Astrocyte of the hippocampus (primary cell): ENCODE measurements at places on chromosomes 1 and 21.

DNA sequence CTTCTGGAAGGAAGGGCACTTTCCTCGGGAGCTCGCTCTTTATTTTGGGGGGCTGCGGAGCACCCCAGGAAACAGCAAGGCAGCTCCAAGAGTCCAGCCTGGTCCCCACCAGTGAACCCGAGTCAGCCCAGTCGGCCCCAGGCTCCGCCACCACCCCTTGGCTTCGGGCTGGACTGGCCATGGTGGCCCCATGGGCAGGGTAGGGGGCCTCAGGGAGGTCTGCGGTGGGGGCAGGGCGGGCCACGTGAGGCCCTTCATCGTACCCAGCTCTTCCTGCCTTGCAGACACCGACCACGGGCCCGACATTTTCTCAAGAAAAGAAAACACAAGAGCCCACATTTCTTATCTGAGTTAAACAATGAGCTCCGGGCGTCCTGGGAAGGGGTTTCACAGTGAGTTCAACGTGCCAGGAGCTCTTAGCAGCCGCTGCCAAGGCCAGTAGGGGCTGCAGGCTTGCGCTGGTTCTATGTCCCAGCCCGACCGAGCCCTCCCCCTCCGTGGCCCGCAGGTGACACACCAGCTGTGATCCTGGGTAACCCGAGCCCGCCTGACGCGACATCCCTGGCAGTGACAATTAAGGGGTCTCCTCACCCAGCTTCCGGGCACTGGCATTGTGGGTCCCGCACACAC is 66.2 kb downstream of the PRDM16 start:
- peak; percentile 56 for DNase-seq

- DNase-seq = no peak
Measured at GRCh38 chr1:232995189-232995588, 44.8 kb downstream of the NTPCR start.

DNA sequence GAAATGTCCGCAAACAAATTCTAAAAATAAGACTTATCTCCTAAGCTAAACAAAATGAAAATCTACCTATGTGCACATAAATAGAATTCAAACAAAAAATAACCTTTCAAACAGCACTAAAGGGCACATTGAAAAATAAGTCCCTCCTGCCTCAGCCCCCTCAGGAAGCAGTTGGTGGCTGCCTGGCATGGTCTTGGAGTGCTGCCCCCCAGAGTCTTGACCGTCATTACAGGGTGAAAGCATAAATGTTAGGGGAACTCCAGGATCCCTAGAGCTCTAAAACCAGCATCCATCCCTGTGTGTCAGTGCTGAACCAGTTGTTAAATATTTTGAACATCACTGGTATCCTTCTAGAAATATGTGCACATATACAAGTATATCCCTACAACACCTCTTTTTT is 6.5 kb upstream of the NPL start:
- DNase-seq = no peak

DNA sequence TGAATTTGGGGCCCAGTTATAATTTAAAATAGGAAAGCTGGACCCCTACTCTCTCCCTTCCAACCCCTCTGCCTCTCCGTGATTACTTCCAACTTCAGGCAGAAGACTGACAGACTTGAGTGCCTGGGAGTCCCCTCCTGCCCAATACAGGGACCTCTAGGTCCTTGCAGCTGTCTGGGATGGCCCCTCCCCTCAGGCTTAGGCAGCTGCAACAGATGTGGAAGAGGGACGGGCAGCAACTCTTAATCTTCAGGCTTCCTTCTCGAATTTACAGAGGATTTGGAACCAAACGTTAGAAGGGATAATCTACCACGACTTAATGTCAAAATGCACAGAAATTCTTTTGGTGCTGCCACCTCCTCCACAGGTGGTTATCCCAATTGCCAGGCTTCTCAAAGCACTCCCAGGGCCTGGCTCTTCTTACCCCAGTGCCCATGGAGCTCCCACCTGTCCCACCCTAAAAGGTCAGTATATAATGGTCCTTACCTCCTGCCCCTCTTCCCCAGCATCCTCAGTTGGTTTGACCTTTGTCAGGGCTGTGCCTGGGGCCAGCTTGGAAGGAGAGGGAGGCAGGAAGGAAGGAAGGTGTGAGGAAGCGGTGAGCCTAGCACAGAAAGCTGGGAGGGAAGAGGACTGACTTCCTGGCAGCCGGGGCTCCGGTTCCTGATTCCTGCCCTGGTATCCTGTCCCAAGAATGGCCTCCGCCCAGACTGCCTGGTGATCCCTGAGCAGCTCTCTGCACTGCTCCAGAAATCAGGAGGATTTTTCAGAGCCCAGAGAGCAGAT is 2.8 kb downstream of the PEA15 start:
- DNase-seq = no peak

DNA sequence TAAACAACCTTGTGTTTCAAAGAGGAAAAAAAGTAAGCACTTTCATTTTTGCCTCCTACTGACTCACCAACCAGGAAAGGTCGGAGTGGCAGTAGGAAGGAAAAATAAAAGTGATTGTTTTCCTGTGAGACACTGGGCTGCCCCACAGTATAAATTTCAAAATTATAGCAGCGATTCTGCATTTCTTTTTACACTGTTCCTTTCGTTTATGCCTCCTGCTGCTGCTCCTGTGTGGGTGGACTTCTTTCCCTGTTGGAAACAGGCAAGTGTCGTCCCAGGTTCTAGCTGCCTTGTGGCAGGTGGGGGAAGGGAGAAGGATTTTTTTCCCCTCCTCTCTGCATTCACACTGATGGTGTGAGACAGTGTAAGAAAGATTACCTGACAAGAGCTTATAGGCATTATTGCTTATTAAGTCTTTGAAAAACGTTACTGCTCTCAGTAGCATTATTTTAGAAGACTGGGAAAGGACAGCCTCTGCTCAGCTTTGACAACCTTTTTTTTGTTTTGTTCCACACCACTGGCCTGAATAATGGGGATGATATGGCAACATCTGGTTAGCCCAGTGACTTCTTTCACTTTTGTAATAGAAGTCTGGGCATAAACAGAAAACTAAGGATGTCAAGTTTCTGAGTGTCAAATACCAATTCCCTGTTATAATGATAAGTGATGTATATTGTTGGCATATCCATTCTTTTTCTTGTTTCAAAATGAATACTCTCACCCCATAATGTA is 77.9 kb downstream of the NEK7 start:
- peak; percentile 46 for DNase-seq

GRCh38 chr1:150092180-150092791 is 24.7 kb downstream of the VPS45 start:
- DNase-seq = no peak

DNA sequence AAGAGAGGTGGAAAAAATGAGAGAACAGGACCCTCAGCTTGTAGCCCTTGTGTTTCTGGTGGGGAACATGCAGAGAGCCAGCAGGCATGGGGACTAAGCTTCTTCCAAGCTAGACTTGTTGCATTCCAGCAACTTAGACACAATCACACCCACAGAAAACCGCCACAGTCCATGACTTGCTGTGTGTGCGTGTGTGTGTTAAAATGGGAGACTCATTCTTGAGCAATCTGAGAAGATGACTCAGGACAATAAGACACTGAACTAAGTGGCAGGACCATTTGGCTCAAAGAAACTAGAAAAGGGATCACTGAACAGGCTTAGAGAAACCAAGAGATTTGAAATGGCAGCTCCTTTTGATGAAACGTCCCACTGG is 78.0 kb downstream of the HLX start:
- peak; percentile 31 for DNase-seq

DNA sequence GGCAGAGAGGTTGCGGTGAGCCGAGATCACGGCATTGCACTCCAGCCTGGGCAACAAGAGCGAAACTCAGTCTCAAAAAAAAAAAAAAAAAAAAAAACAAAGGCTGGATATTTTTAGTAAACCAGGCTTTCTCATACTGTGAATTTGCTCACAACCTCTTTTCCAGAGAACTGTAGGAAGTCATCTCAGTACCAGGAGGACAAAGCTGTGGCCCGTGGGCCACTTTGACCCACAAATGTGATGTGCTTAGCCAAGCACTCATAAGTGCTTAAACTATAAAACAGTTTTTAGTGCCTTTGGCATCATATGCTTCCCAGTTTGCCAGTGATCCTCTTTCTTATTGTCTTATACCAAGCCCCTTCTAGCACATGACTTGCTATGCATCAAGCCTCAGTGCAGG is 46.5 kb downstream of the RNF11 start:
- DNase-seq = no peak

- no peak for DNase-seq
Measured at GRCh38 chr1:84121360-84121759, 22.7 kb upstream of the PRKACB start.

- DNase-seq = no peak
Measured at GRCh38 chr1:167900907-167901306, 13.0 kb downstream of the ADCY10 start.

DNA sequence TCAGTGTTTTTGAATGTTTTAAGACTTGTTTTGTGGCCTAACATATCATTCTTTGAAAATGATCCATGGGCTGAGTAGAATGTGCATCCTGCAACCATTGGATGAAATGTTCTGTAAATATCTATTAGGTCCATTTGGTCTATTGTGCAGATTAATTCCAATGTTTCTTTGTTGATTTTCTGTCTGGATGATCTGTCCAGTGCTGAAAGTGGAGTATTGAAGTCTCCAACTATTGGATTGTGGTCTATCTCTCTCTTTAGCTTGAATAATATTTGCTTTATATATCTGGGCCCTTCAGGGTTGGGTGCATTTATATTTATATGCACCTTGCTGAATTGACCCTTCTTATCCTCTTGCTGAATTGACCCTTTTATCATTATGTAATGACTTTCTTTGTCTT is 181.5 kb downstream of the DNAH14 start:
- no peak for DNase-seq

- peak; percentile 53 for DNase-seq
Measured at GRCh38 chr1:28428990-28429520, 59.5 kb downstream of the PHACTR4 start.

- DNase-seq = peak; percentile 61
Measured at GRCh38 chr1:232528472-232529089, 101.4 kb downstream of the SIPA1L2 start.

GRCh38 chr1:40750451-40750908 is 33.1 kb upstream of the KCNQ4 start:
- no peak for DNase-seq

GRCh38 chr1:91498035-91498434 is 2.6 kb upstream of the CDC7 start:
- no peak for DNase-seq

DNA sequence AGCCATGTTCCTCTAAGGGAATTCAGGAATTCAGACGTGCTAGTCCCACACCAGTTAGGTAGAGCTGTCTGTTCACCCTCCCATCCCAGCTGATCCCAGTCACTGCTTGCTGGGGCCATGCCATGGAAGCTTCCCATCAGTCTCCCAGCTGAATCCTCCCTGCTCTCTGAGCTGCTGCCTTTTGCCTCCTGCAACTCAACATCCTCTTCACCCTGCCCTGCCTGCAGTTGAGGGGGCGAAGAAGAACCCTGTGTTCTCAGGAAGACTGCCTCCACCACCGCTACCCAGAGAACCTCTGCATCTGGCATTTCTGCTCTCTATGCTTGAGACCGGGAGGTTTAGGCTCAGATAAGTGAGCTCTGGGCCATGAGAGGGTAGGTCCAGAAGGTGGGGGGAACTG is 16.2 kb downstream of the CDCA8 start:
- no peak for DNase-seq

GRCh38 chr21:35833991-35834390 is 226.3 kb downstream of the SETD4 start:
- no peak for DNase-seq

- no peak for DNase-seq
Measured at GRCh38 chr1:9849691-9850441, 26.1 kb upstream of the CLSTN1 start.

- DNase-seq = no peak
Measured at GRCh38 chr1:161502181-161502580, 3.1 kb upstream of the FCGR2A start.

- no peak for DNase-seq
Measured at GRCh38 chr1:183537405-183537804, 52.9 kb downstream of the NCF2 start.

GRCh38 chr1:177162243-177162642 is 2.3 kb downstream of the ASTN1 start:
- DNase-seq = no peak

DNA sequence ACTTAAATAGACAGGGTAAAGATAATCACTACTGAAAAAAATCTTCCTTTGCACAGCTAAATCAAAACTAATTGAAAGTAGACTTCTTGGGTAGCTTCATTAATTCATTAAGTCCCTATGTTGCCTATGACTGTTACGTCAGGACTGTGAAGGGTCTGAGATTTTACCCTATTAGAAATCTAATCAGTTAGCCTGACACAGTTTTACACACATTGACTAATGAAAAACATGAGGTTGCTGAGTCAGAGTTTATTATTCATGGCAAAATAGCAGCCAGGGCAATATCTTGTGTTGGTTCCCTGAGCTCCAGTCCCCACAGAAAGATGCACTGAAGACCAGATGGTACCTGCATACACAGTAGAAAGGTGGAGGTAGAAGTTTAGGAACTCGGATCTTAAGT is 262.5 kb upstream of the ZP4 start:
- peak; percentile 34 for DNase-seq

GRCh38 chr1:8625491-8625890 is 191.9 kb downstream of the RERE start:
- DNase-seq = no peak

DNA sequence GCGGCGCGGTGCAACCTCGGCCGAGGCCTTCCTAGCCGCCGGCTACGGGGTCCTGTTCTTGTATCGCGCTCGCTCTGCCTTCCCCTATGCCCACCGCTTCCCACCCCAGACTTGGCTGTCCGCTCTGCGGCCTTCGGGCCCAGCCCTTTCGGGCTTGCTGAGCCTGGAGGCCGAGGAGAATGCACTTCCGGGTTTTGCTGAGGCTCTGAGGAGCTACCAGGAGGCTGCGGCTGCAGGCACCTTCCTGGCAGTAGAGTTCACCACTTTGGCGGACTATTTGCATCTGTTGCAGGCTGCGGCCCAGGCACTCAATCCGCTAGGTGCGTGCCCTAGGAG is 379 bp downstream of the PPCS start:
- no peak for DNase-seq

- DNase-seq = no peak
Measured at GRCh38 chr1:40753142-40753882, 30.3 kb upstream of the KCNQ4 start.

- DNase-seq = no peak
Measured at GRCh38 chr1:112806090-112806642, 91.0 kb upstream of the PPM1J start.

- DNase-seq = peak; percentile 86
Measured at GRCh38 chr1:165383067-165383466, 26.6 kb upstream of the LMX1A start.

DNA sequence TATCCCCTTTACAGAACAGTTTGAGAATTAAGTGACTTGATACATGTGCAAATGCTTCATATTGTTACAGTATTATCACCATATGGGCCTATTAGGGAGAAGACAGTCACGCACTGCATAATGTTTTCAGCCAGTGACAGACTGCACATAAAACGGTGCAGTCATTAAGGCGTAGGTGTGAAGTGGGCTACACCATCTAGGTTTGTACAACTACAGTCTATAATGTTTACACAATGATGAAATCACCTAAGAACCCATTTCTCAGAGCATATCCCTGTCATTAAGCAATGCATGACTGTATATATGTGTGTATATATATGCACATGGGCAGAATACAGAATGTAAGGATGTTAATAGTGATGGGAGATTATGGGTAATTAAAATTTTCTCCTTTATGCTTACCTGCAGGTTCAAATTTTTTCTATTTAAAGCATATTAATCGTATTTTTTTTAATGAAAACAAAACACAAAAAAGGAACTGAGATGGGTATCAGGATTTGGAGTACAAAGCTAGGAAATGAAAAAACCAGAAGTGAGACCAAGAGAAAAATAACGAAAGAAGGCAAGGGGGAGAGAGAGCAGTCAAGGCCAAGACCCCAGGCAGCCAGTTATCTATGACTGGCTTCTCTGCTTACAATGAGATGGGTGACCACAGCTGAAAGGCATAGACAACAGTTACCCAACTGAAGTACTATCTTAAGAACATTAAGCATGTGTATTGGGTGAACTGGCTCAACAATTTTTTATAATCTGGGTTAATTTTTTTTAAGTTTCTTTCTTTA is 122.9 kb upstream of the DAB1 start:
- no peak for DNase-seq
